ENCODE measurements at places on chromosomes 4 and X.

DNA sequence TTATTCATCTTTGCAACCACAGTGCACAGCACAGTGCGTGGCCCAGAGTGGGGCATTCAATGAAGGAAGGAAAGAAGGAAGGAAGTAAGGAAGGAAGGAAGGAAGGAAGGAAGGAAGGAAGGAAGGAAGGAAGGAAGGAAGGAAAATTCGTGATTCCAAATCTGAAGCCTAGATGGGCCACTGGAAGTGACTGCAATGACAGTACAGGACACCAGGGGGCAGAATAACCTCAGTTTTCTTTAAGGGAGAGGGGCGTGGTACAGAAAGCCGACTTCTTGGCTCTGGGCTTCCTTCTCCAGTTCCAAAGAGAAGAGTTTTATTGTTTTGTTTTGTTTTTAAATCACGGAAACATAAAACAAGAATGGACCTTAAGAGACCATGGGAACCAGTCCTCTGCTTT lies 47.8 kb downstream of the APLN start:
- DNase-seq = peak; percentile 46

DNA sequence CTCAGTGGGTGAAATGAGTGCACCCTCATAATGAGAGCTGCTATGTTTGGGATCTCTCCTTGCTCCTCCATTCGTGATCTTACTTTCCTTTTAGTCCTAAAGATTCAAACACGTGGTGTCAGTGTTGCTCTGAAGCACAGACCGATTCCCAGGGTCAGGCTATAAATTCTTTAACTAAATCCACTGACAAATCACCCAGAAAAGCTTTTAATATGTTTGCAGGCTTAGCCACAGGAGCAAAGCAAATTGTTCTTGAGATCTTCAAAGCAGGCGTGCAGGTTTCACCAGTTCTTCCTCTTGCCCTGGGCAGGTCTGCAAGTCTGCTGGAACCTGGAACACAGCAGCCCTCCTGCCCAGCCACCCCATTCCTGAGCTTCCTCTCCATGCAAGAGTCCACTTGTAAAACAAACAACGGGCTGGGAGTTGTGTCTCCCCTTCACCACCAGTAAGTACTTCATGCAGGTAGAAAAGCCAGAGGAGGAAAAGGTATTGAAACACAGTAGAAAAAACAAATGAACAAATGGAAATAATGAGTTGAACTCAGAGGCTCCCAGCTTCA lies 70.1 kb upstream of the ENPP6 start:
- DNase-seq = no peak

DNA sequence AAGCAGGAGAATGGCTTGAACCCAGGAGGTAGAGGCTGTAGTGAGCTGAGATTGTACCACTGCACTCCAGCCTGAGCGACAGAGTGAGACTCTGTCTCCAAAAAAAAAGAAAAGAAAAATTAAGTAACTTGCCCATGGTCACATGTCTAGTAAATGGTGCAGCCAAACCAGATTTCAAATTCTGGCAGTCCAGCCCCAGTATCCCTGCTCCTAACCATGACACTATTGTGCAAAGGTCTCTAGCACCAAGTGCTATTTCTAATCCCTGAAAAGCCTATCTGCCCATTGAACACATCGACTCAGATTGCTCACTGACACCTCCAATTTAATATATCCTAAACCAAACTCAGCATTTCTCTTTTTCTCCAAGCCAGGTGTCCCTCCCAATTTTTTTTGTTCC lies 7.6 kb upstream of the LAMP2 start:
- DNase-seq = no peak

GRCh38 chrX:31331928-31332327 lies 260.1 kb upstream of the FTHL17 start:
- DNase-seq = no peak

Measured in central memory CD4-positive, alpha-beta T cell (primary cell).